Fibroblast of skin of left biceps (primary cell): ENCODE measurements at places on chromosomes 11 and 22.
A peak's percentile ranks its signal among the peaks of the same experiment; 100 is the strongest.

- DNase-seq = no peak
These were observed 117.3 kb downstream of the CYP2R1 start for GRCh38 chr11:14774721-14775120.

GRCh38 chr11:71548120-71548519 is at the start of gene KRTAP5-9:
KRTAP5-9 (plus strand) TSS chr11:71548420; CDS start chr11:71548658, 238 bp downstream.
- DNase-seq = no peak

DNA sequence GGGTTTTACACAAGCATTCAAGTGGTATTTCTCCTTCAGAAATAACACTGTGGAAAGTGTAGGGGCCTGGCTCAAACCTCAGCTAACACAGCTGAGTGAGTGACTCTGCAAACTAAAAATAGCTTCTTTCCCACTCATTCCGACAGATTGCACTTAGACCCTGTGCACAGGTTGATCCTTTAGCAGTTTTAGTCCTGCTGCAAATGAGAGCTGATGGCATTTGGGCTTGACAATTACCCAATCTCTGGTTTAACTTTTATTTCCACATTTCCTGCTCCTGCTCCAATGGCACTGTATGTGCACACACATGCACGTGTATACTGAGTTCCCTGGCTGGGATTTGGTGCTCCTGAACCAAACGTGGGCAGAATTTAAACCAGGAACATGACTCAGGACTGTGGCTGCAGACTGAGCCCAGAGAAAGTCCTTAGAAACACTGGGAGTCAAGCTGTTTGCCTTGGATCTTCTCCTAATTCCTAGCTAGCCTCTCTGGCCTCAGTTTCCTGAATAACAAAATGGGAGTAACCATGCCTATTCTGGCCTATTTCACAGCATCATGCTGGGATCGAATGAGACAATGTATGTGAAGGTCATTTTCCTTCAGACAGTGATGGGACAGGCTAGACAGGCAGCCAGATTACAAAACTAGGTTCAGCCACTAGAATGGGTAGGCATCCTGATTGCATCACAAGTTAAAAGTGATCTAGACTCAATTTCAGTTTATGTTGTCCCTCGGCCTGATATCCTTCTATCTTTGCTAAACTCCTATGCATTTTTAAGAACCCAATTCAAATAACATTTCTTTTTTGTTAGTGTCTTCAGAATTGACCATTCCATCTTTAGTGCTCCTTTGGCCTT is 58.2 kb downstream of the SERGEF start:
- DNase-seq = no peak

GRCh38 chr22:23403720-23404688 is 176.1 kb downstream of the IGLL1 start:
- no peak for DNase-seq

DNA sequence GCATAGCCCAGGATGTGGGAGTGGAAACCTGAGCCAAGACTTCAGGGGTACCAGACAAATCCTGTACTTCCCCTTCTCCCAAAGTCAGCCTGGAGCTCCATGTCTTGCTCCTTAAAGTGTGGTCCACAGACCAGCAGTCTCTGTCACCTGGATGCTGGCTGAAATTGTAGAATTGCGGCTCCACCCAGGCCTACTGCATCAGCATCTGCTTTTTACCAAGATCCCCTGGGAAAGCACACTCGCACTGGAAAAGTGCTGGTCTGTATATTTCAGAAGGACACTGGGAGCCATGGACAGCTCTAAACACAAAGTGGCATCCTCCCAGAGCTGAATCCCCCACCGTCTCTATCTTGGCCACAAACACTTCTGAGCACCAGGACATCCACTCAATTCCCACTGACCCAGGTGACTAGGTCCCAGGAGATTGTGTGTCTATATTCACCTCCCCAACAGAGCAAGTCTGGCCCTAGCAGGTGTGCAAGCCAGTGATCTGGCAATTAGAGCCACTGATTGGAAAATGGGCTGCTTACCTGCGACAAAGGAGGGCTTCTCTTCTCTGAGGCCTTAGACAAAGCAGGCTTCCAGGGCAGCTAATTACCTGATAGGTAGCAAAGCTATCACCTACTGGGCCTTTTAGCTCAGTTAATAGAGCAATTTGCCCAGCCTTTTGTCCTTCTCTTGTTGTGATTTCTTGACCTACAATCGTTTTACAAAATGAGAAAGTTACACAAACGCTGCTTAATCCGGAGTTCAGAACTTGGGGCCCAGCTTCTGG is 443.3 kb downstream of the MN1 start:
- DNase-seq = no peak

DNA sequence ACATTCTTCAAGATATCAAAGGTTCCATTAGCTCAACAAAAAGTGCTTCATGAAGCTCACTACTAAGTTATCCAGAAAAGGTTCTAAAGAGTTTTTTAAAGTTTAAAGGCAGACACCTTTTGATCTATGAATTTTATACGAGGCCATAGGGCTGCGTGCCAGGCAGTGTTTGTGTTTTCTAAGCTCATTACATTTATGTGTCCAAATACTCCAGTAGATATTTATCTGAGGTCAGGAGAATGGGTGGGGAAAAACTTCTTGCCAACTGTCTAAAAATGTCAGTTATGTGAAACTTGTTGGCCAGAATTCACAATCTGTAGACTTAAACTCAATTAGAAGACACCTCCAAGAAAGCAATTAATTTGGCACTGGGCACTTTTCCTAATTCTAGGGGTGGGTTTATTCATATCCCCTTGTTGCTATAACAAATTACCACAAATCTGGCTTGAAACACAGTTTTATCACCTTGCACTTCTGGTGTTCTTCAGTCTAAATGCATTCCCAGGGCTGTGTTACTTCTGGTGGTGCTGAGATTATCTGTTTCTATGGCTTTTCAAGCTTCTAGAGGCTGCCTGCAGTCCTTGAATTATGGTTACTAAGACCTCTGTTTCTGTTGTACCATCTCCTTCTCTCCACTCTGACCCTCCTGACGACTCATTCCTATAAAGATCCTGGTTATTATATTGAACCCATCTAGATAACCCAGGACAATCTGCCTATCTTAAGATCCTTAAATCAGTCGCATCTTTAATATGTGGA is 1030.4 kb upstream of the CNTN5 start:
- no peak for DNase-seq

DNA sequence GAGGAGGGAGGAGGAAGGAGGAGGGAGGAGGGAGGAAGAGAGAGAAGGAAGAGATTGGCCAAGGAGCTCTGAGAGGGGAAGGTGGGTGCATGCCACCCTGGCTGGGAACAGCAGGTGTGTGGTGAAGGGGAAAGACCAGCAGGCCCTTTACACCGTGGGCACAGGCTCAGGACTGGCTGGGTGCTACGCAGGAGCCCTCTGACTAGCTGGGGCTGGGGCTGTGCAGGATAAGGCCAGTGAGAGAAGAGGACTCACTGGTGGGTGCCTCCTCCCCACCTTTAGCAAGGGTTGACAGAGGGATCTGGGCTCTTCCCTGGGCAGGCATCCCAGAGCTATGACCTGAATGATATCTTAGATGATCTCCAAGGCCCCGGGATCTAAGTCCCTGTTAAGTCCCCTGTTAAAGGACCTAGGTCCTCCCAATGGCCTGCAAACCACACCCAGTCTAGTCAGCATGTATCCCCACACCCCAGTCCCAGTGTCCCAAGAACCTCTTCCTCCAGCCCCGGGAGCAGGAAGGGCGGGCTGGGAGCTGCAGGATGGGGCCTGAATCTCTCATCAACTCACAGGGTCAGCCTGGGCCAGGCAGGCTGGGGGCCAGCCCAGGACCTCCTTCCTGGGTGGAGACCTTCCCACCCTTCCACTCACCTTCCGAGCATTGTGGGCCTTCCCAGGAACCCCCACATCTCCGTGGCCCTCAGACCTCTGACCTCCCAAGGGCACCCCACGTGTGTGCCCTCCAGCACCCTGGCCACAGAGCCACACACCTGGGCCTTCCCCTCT is 55.4 kb downstream of the CDKN1C start:
- DNase-seq = no peak

DNA sequence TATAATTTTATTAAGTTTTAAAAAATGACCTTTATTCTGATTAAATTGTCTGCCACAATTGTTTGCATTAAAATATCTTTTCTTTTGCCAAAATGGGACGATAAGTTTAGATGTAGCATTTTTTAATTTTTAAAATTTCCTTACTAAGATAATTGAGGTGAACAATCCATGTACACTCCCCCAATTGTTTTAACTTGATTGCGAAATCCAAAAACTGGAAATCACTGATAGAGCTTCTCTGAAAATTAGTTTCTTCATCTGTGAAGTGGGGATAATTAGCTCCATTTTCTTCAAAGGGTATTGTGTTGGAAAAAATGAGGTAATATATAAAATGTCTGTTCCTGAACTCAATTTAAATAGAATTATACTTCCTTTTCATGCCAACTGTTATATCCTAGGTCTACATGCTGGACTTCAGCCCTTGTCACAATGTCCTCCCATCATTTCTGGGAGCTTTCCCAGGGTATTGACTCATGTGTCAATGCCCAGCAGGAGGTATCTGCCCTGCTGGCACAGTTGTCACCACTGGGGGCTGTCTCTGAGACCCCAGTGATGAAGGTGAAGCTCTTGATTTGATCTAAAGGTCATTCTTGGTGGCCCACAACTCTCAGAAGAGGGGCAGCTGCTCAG is 28.7 kb upstream of the NAV2 start:
- no peak for DNase-seq

- peak; percentile 13 for DNase-seq
These were observed 51.2 kb upstream of the ARHGAP20 start for GRCh38 chr11:110763249-110764011.

GRCh38 chr11:2787816-2788167 is 88.0 kb upstream of the KCNQ1OT1 start:
- no peak for DNase-seq

DNA sequence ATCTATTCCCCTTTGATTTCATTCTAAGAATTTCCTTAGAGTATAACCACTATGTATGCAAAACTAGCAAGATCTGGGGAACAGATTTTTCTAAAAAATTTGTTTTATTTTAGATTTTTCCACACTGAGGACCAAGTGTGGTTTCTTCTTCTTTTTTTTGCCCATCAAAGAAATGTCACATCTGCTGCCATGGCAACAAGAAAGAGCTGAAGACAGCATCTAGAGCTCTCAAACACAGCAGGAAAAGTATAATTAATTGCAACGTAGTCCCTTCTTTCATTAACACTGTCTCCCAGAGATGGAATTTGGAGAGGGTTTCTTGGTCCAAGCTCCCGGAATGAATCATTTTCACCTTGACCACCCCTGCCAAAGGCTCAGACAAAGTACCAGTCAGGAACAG is 256.7 kb upstream of the CCDC90B start:
- no peak for DNase-seq

GRCh38 chr22:39277142-39277607 is 32.4 kb upstream of the PDGFB start:
- DNase-seq = no peak
